ENCODE measurements at places on chromosomes 3 and 15.

- DNase-seq: no peak
These were observed 847.1 kb upstream of the ALCAM start for GRCh38 chr3:104519468-104520227.

DNA sequence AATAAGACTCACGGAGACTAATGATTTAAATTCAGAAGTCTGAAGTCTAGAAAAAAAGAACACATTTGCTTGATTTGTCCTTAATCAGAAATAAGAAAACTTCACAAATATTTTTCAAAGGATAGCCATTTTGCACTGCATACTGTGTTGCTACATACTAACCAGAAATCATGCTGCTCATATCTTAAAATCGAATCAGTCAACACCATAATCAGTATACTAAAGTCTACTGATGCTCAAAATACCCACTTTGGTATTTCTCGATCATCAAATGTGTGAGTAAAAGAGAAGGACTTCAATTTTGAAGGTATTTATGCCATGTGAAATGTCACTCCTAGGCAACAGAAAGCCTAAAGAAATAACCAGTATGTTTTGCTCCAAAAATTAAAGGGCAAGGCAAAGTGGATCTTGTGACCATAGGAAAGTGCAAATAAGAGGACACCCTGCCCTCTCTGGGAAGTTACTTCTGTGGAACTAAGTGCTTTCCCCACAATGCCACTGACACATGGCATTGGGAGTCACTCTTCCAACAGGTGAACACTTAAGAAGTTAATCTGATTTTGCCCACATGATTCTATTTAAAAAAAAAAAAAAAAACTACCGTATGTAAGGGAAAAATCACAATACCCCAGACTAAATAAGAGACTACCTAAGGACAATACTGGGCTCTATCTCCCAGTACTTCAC, 2.7 kb downstream of the LRIG1 start:
- no peak for DNase-seq

GRCh38 chr15:70589728-70590127, 173.6 kb downstream of the UACA start:
- DNase-seq: no peak

DNA sequence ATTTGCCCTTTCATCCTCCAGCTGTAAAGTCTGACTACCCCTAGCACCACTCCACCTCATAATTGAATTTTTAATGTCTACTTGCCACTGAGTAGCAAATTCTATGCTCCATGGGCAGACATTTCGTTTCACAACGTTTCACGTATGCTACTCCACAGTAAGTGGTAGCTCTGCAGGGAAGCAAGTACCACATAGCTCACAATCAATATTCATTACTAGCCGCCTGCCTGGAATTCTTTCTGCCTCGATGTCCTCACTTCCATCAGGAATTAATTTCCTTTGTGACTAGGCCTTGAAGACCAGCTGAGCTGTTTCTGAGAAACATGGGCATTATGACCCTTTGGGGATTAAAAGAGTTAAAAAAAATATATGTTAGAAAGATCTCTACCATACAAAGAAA, 15.3 kb downstream of the NPTN start:
- no peak for DNase-seq

- DNase-seq: no peak
These were observed 641 bp downstream of the ACVR2B start for GRCh38 chr3:38454178-38454883.

DNA sequence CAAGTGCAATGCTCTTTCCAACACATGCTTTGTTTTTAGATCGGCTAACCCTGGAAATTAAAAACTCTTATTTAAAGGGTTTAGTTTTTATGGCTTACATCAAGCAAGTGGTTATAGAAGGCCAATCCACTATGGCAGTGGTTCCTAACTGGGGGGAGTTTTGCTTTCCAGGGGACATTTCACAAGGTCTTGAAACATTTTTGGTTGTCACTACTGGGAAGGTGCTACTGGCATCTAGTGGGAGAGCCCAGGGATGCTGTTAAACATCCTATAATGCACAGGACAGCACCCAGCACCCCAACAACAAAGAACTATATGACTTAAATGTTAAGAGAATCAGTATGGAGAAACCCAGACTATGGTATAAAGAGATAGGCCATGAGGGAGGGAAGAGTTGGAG, 439.0 kb downstream of the NTRK3 start:
- DNase-seq: no peak

DNA sequence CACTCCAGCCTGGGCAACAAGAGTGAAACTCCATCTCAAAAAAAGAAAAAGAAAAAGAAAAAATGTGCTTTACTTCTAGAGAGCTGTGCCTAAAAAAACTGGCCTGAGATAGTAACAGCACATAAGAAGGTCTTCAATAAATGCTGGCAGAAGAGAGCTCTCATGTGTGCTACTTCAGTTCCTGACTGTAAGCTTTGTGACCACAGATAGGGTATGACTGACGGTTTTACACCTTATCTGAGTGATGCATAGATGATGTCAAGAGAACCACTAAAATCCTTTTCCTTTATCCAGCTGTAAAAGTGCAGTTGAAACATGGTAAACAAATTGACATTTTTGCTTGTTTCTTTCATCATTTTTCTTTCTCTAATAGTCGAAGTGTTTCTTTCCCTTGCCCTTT, 127.9 kb downstream of the C3orf70 start:
- no peak for DNase-seq

DNA sequence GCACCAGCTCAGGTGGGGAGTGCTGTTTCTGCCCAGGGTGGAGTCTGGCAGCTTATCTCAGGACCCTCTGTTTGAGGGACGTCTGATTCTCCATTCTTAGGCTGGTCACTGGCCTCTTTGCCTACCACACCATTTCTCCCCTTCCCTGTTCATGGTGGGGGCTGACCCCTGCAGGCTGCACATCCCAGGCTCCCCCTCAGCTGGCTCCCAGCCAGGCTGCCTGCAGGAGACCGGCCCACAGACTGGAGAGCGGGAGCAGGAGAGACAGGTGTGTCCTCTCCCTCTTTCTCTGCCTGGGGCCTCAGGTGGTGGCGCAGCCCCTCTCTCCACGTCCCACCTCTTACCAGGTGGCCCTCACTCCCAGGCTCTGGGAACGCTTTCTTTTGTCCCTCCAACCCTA, 60.8 kb downstream of the RAB11A start:
- DNase-seq: no peak

DNA sequence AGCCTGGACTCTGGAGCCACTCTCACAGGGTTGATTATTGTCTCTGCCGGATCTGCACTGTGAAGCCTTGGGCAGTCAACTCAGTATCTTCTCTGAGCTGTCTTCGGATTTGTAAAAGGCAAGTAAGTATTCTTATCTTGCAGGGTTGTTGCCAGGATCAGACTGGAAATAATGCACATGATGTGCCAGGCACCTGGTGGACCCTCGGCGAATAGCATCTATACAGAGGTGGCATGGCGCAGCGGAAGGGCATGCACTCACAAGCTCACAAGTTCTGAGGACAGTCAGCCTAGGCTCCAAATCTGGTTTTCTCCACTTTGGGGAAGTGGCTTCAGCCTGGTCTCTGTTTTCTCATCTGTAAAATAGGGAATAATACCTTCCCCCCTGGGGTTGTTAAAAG, 113.9 kb downstream of the SRGAP3 start:
- no peak for DNase-seq

GRCh38 chr15:96049323-96049722, 281.2 kb upstream of the NR2F2 start:
- no peak for DNase-seq

- DNase-seq: no peak
These were observed 268.5 kb downstream of the LRTM1 start for GRCh38 chr3:54659347-54659746.

DNA sequence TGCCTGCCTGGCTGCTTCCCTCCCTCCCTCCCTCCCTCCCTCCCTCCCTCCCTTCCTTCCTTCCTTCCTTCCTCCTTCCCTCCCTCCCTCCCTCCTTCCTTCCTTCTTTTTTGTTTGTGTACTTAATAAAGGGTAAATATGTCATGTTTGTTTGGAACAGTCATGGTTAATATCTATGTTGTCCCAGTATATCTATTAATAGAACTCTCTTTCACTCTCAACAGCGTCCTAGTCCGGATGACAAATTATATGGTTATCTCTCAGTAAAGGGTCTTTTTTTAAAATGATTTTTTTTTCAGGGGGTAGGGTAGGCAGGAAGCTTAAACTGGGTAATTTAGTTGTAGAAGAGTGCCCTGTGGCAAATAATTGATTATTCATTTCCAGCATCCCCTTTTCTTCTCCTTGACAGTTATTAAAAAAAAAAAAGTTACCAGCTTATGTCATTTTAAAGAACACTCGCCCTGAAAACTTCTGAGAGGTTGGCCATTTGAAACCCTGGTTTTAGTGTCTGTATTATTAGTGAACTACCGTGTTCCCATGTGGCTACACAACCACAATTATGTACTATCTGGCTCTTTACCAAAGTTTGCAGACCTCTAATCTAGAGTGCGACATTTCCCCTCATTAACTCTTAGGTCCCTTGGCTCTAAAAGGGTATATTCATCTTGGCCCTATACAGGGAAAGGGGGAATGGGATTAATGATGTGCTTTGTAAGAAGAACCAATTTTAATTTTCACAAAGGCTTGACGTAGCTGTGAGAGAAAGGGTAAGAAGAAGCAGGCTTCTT, 13.7 kb downstream of the TAGLN3 start:
- no peak for DNase-seq

GRCh38 chr3:189300345-189300744, 128.6 kb downstream of the TPRG1 start:
- DNase-seq: no peak

DNA sequence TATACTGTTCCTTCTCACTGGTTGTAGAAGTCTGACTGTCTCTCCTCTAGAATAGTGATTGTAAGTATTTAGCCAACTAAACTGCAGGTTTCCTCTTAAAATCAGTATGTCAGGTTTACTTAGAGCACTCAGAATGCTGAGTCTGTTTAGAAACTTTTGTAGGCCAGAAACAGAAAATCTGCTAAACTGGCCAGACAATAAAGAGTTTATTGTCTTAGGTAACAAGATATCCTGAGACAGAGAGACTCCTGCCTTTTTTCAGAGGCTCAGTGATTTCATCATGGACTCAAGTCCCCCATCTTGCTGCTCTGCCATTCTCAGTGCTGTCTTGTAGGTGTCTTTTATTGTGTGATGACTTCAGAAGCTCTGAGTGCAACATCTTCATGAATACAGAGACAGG, 279.0 kb downstream of the MFSD1 start:
- DNase-seq: no peak

- DNase-seq: no peak
These were observed 181.0 kb downstream of the ZBBX start for GRCh38 chr3:167198949-167199600.

- DNase-seq: no peak
These were observed 393.1 kb downstream of the PLOD2 start for GRCh38 chr3:145767909-145768308.

DNA sequence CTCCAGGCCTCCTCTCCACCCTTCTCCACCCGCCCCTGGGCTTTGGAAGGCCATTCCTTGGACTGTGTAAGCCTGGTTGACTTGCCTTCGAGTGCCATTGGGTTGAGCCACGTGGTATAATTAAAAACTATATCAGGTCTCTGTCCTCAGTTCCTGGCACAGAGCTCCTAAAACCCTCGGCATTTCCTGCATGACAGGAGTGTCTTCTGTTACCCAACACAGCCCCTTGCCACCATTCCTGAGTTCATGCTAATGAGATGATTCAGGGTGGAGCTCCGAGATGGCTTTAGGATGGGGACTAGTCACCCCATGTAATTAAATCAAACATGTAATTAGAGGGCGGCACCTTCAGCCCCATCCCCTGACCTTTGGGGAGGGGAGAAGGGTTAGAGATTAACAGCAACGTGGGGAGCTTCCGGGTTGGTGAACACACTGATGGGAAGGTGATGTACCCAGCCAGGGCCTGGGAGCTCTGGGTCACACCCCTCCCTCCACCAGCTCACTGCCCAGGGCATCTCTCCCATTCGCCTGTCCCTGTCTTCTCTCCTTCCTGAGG, 256.4 kb downstream of the FAM43A start:
- no peak for DNase-seq

DNA sequence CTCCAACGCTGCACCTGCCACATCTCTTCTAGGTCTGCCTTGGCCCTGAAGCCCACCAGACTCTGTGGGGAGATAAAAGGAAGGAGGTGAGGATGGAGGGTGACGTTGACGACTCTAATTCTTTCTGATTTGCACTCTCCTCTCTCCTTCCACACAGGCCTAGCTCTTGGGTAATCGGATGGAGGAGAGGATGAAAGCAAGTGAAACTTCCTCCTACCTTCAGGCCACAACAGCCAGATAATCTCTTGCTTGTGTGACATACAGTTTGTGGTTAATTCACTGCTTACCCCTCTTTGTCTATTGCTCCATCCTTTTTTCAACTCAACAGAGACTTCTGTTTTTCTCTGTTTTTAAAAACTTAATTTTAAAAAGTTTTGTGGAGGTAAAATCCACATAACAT, 208.1 kb downstream of the SV2B start:
- no peak for DNase-seq

DNA sequence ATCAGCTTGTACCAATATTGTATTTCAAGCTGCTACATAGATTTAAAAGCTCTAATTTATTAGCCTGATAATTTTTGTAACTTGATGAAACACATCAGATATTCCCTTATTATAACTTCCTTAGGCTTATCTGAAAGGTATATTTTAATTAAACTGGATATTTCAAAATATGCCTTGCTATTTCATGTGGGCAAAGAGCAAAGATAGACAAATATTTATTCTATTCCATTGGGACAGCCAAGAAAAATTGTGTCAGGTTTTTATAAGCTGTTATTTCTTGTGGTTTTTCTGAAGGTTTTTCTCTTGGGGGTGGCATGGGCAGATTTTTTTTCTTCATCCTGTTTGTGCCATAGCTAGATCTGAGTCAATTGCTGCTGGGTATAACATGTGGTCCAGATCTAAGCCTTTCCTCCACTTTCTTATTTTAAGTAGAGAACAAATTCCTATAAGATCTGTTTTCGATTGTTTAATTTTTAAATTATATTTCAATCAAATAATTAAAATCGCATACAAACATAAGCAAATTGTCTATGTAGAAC, 249.5 kb downstream of the NAALADL2 start:
- DNase-seq: no peak

GRCh38 chr3:86978111-86978551, 12.8 kb downstream of the VGLL3 start:
- no peak for DNase-seq

- no peak for DNase-seq
These were observed 40.4 kb upstream of the CHRNB4 start for GRCh38 chr15:78681281-78682003.

DNA sequence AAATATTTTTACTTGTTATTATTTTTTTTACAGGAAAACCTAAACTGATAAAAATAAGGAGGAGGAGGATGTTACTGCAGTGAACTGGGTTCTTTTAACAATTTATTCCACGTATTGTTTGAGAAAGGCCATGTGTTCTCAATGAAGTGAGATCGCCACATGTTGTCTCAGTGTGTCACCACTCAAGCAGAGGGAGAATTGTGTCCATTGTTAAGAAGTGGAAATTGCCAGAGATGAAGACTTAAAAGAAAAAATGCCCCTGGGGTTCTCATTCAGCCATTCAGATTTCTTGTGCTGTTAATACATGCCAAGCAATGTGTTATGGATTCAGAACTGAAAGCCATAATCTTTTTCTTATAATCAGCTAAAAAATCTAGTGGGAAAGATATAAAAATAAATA, 297.1 kb downstream of the NSUN3 start:
- no peak for DNase-seq

All from renal pelvis (tissue), 12 donors.